Cortex of kidney (tissue), 1 donor: ENCODE measurements at places on chromosomes 6 and 20.

GRCh38 chr6:43547222-43547621 lies 28.6 kb downstream of the XPO5 start:
- no peak for DNase-seq

DNA sequence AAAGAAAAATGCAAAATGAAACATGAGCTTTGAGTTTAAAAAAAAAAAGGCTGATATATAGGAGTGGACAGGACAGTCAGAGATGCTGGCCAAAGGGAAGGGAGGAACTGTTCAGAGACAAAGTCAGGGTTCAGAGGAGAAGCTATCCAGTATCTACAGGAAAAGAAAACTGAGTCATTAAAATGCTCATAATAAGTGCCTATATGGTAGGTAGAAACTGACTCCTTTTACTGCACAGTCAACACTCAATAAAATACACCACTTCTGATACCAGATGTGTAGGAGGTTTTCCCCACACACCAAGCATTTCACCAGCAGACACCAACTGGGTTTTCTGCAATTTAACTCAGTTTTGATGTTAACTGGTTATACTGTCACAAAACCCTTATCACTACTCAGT lies 32.9 kb downstream of the FRK start:
- DNase-seq: no peak

GRCh38 chr20:49768204-49769047 lies 44.2 kb upstream of the SLC9A8 start:
- no peak for DNase-seq

GRCh38 chr20:62045529-62046285 lies 20.0 kb downstream of the TAF4 start:
- DNase-seq: no peak

GRCh38 chr6:42339991-42340401 lies 111.7 kb downstream of the TRERF1 start:
- DNase-seq: no peak

DNA sequence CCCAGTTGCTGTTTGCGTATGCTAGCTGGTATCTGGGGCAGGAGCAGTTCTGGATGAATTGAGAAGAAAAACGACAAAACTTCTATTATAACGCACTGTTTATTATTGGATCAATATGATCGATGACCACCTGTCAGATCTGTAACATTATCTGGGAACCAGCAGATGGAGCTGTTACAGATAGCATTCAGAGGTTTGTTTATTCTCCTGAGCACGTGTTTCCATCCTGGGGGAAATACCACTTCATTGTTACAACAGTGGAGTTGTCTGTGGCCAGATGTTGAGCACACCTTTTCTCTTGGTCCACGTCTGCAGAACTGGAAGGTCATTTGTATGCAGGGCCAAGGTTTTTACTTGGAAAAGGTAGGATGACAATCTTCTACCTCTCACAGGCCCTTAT lies 16.0 kb upstream of the NKX2-2 start:
- DNase-seq: no peak

- no peak for DNase-seq
These were observed 53.2 kb downstream of the PDE7B start for GRCh38 chr6:135904666-135905065.

DNA sequence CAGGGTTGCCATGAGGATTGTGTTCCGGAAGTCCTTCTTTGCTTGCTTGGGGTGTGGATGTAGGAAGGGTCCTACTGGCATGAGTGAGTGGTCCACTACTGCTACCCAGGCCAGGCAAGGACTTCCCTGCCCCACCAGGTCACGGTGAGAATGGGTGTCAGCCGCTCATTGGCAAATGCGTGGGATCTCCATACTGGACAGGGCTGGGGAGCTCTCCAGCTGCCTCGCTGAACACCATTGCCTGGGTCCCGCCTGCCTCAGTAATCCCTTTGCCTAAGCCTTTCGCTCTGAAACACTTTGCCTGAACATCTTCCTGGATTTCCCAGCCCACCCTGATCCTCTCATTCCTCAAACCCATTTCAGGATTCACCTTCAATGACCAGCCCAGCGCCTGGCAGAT lies 59.5 kb downstream of the CTCFL start:
- no peak for DNase-seq

GRCh38 chr6:150635906-150636514 lies 36.3 kb downstream of the PLEKHG1 start:
- DNase-seq: no peak

- DNase-seq: no peak
These were observed 31.7 kb upstream of the RAB22A start for GRCh38 chr20:58277578-58278472.

- DNase-seq: no peak
These were observed 8.2 kb upstream of the STMND1 start for GRCh38 chr6:17093686-17094085.

GRCh38 chr20:49447946-49448809 lies 34.3 kb downstream of the KCNB1 start:
- no peak for DNase-seq

DNA sequence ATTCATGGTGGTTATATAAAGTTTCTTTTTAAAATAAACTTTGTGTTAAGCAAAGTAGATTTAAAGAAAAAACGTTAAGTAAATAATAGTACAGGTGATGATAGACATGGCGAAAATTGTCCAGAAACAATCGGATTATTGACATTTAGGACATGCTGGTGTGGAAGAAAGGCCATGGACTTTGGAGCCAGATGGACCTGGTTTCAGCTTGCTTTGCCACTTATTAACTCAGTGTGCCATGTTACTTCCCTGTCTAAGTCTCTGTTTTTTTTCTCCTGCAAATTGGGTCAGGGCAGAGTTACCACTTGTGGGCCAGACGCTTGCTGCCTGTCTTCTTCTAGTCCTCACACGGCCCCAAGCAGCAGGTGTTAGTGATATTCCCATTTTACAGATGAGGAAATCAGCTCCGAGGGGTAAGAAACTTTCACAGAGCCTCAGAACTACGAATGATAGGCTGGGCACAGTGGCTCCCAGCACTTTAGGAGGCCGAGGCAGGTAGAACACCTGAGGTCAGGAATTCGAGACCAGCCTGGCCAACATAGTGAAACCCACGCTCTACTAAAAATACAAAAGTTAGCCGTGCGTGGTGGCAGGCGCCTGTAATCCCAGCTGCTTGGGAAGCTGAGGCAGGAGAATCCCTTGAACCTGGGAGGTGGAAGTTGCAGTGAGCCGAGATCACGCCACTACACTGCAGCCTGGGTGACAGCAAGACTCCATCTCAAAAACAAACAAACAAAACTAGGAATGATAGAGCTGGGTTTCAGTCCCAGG lies 12.4 kb downstream of the KIF3B start:
- DNase-seq: no peak

DNA sequence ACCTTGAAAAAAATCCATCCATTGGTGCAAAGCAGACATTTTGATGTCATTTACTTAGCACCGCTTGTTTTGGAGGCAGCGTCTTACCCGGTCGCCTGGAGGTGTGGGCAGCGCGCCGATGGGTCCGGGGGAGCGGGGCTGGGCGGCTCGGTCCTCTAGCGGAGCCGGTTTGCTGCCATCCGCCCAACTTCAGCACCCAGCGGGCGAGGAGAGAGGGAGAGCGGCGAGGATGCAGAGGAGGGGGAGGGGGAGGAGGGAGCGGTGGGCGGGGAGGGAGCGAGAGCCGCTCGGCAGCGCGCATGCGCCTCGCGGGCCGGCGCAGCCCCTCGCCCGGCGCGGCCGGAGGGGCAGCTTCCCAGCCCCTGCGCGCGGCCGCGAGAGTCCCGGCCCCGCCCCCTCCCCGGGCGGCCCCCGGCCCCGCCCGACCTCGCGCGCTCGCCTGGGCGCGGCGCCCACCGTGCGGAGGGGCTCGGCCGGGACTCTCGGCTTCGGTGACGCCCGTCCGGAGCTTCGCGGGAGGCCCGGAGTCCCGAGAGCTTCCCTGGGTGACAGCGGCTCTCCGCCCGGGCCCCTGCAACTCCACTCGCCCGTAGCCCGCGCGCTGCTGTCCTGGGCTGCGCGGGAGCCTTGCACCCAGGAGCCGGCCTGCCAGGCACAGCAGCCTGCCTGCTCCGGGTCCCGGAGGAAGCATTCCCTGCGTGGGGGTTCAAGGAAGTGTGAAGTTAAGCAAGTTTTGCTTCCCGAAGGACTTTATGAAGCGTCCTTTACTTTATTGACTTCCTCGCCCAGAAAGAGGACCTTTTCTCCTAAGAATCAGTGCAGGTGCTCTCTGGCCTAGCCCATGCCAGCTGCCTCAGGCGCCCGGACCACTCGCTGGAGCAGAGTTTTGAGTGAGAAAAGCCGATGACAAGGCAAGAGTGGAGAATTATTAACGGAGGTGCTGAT lies at the start of gene RGS17:
Gene RGS17, minus strand, starts transcription at position 246 of the 945 bp plus-strand sequence. CDS start 87,264 bp downstream, outside the sequence.
- DNase-seq: no peak

- DNase-seq: no peak
These were observed 3.3 kb downstream of the TAB2 start for GRCh38 chr6:149320796-149321195.

DNA sequence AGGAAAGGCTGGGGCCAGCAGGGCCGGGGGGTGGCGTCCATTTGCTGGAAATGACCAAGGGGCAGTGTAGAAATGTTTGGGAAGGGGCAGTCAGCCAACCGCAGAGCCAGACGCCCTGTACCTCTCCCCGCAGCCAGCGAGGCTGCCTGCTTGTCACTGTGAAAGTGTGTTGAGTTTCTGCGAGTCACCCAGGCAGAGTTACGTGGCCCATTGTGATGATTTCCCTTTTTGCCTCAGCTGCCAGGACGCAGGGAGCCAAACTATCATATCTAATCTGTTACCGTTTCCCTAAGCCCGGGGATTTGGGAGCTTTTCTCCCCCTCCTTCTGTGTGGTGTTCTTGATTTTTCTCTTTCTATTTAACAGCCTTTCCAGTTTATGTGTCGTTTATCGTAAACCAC lies 67.9 kb upstream of the STX16 start:
- no peak for DNase-seq

- DNase-seq: no peak
These were observed 21.8 kb downstream of the CDC5L start for GRCh38 chr6:44409207-44409794.

- no peak for DNase-seq
These were observed 2.5 kb downstream of the SASH1 start for GRCh38 chr6:148345176-148345575.

DNA sequence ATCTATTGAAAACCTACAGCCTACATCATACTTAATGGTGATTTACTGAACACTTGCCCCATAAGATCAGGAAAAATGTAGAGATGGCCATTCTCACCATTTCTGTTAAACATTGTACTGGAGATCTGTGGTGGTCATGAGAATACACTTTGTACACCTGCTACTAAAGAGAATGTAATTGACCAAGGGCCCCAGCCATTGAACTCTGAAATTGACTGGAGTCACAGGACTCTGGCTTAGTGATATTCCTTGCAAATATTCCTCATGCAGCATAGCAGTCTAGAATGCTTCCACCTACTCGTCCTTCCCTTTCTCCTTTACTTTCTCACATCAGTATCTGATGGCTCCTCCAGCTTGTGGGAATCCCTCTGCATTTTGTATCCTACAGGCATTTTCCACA lies 37.4 kb upstream of the SNX9 start:
- DNase-seq: no peak

DNA sequence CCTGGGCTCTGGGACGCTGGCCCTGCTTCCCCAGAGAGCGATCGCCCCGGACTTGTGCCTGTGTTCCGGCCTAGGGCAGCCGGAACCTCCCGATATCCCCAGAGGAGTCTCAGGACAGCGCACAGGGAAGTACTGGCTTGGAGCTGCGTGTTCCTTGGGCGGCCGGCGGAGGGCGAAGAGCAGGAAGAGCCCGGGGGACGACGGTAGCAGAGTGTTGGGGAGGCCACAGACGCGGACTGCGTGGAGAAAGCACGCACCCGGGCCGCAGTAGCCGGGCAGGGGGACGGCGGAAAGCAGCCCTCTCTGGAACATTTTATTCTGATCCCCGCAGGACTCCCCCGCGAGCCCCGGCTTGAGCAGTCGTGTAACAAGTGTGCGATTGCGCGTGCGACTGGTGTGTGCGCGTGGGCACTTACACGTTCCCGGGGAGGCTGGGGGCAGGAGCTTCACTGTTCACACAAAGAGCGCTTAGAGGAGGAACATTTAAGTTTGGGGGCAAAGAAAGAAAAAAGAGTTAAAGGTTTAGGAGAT lies 36.1 kb downstream of the NCR2 start:
- DNase-seq: no peak

- DNase-seq: no peak
These were observed 236.9 kb downstream of the EPM2A start for GRCh38 chr6:145498425-145498824.

GRCh38 chr20:41181567-41181966 lies 44.2 kb downstream of the PLCG1 start:
- DNase-seq: no peak

DNA sequence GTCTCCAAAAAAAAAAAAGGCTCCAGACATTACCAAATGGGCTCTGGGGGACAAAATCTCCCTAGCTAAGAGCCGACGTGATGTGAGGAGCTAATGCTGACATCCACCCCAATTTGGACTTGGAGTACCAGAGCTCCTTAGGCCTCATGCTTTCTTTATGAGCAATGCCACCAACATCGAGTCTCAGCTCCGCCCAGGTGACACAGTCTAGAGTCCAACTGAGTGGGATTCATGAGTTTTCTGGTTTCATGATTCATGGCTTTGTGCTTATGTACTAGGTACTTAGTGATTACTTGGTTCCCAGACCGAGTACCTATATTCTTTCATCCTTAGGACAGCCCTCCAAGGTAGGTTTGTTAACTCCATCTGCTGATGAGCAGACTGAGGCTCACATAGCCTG lies 4.4 kb downstream of the ANKRD60 start:
- no peak for DNase-seq
